ENCODE measurements at places on chromosomes 2 and 18.

DNA sequence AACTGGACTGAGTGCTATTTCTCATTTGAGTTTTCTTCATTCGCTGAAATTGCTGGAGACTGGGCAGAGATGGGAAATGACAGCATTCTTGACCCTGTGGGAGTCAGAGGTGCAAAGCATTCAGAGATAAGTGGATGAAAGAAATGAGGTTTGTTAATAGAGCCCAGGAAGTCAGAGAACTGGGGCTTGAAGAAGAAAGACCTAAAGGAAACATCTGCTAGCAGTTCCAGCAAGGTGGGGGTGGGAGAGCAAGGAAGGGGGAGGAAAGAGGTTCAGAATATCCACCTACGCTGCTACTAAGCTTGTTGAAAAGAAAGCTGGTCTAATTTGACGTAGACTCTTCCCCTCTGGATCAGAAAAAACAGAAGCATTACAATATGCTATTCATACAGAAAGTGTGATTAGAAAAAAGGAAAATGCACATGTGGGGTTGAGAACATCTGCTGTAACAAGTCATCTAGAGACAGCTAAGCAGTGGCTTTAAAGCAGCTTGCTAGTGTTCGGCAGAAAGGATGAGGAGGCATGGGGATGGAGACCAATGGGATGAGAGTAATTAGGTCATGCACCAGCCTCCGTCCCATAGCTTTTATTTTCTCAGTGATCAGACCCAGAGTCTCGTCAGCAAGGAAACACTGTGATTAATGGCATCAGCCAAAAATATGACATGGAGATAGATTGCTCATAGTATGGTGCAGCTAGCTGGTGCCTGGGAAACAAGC, 29.7 kb downstream of the NAB1 start:
- DNase-seq, result no peak

DNA sequence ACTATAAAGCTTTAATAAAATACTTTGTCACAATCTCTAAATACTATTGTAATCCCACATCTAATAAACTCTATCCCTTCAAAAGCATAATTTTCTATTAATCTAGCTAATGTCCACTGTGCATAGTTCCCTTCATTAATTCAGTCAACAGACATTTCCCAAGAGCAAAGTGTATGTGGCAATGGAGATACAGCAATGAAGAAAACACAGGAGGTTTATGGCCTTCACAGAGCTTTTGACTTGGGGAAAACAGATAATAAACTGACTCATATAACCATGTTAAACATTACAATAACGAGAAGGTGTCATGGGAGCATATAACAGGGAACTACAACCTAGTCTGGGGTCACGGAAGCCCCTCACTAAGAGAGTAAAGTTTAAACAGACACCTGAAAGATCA, 86.3 kb downstream of the SPIRE1 start:
- DNase-seq, result no peak

GRCh38 chr2:105325389-105325963, 4.1 kb downstream of the TGFBRAP1 start:
- DNase-seq, result no peak

DNA sequence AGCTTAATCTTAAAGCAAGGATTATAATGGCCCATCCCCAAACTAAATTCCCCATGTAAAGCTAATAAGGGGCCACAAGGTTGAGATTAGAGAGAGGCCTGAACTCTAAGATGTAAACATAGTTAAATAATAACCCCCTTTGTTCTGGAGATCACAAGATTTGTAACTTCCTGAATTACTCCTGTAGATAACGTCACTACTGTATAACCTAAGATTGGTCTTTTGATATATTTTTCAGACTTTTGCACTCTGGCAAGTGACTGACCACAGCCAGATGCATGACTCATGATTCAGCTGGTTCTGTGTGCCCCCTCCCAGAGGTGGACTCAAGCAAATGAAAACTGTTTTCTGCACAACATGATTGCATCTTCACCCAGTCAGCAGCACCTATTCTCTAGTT, 686.0 kb upstream of the DDX18 start:
- no peak for DNase-seq

DNA sequence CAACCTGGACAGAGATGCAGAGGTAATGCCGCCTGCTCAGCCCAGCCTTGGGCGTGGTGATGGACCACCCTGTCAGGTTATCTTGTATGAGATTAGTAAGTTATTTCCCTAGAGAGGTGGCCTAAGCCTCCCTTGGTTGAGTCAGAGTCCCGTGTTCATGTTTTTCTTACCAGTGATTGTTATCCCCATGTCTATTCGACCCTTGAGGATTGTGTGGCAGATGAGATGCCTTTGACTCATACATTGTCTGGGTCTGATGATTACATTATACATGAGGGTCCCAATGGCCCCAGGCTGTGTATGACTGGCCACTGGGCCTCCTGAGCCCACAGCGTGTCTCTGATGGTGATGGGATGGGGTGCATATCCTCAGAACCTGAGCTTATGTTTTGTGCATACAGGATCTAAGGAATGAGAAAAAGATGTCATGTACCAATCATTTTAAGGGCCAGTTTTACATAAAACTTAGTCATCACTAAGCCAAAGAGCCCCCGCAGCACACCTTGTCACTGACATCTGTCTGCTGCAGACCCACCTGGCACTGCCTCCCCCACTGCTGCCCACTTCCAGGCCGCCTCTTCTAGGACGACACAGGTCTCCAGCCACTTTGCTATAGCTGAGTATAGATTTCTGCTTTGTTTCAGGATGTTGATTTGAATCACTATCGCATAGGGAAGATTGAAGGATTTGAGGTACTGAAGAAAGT, 7.7 kb downstream of the PPP1R7 start:
- no peak for DNase-seq

DNA sequence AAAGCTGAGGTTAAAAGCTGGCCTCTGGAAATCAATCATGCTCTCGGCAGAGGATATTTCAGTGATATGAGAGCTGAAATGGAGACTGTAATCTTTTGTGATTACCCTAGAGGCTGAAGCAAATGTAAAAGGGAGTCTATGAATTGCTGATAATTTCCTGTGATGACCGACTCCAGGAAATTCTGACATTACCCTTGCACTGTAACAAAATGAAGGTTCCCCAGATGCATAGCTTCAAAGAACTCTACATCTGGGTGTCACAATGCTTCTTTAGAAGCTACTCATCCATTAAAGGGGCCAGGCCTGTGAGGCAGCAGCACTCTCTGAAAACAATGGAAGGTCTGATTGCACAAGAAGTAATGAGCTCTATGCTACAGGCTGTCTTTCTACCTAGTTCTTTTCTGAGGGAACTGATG, 268.2 kb upstream of the SESTD1 start:
- DNase-seq, result no peak

GRCh38 chr2:179939259-179939658, 67.8 kb downstream of the CWC22 start:
- DNase-seq, result no peak

DNA sequence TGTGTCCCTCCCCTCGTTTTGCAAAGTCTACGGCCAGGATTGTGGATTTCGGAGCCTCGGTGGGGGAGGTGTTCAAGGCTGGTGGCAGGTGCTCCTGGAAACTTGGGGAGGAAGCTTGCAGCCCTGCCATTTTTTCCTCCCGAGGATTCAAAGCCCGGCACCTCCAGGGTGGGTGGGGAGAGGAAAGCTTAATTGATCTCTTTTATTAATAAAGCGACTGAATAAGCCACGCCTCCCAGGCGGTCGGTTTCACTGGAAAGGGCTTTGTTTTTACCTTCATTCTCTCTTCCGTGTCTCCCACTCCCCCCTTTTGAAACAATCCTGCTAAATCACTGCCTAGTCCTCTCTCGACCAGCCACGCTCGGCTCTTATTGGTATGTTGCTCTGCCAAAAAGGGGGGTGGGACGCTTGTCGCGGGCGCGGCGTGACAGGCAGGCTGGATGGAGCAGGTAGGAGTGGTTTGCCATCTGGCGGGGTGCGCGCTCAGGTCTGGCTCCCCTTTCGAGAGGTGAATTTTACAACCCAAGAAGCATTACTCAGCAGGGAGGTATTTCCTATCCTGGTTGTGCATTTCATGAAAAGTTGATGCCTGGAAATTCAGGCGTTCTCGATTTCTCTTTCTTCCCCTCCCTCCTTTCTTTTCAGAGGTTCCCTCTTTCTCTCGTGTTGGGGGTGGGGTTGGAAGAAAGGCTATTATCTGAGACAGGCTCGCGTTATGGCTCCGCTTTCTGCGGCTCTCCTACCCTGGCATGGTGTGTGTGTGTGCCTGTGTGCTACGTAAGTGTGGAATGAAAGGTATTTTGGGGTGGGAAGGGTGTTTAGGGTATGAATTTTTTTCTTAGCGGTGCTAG, 1.4 kb downstream of the NEDD4L start:
- peak; percentile 40 for DNase-seq

DNA sequence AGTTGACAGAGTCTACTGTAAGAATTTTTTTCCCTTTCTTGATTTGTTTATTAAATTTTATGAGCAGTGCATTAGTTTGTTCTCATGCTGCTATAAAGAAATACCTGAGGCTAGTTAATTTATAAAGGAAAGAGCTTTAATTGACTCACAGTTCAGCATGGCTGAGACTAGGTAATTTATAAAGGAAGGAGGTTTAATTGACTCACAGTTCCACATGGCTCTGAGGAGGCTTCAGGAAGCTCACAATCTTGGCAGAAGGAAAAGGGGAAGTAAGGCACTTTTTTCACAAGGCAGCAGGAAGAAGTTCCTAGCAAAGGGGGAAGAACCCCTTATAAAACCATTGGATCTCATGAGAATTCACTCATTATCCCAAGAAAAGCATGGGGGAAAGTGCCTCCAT, 191.4 kb upstream of the VRK2 start:
- DNase-seq, result no peak

GRCh38 chr2:9188823-9189222, 17.8 kb upstream of the ASAP2 start:
- no peak for DNase-seq

Measured in endothelial cell (in vitro differentiated cells).